Left kidney (tissue), 8 donors: ENCODE measurements at places on chromosomes 13 and 19. TPM values are rescaled to one million over a fixed set of nuclear protein-coding genes. Genes with fewer than 3 reads are reported as not detected.

Gene POSTN
- 330 TPM for polyA plus RNA-seq

DNA sequence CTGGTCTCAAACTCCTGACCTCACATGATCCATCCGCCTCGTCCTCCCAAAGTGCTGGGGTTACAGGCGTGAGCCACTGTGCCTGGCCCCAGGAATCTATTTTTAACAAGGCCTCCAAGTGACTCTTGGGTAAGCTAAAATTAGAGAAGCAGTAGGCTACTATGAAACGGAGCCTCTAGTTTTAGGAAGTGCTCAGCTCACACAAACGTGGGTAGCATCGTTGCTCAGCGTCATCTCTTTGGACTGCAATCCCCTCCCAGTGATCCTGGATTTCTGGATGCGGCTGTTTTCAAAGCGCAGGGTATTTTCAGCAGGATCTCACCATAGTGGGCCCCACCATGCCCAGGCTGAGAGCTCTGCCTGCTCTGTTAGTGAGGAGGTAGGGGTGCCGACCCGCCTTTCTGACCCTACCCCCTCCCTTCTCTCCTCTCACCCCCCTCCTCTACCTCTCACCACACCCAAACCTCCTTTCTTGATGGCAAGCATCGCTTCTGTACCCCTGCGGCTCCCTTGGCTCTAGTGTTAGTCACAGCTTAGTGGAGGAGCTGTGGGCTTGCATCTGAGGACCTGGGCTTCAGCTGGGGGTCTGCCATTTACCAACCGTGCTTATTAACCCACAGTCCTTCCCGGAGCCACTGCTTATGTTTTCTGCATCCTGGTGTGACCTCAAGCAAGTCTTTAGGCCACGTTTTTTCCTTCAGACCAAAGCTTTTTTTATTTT lies 34.2 kb downstream of the GJA3 start:
- no peak for DNase-seq

Gene RTBDN
- polyA plus RNA-seq, result 0.07 TPM

DNA sequence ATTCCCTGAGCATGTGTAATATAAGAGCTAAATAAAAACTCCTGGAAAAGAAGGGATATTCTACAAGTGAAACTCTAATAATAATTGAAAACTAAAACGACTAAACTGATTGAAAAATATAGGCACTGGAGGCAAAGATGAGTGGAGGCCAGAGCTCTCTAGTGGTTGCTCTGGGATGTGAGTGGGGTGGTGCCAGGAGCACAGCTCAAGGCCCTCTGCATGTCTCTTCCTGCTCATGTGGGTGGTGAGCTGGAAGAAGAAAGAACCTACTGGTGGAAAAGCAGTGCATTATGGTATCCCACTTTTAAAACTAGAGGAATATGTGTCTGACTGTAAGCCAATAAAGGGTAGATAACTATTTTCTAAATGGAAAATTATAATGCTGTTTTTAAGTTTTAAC lies 15.8 kb upstream of the ARHGEF7 start:
- no peak for DNase-seq

DNA sequence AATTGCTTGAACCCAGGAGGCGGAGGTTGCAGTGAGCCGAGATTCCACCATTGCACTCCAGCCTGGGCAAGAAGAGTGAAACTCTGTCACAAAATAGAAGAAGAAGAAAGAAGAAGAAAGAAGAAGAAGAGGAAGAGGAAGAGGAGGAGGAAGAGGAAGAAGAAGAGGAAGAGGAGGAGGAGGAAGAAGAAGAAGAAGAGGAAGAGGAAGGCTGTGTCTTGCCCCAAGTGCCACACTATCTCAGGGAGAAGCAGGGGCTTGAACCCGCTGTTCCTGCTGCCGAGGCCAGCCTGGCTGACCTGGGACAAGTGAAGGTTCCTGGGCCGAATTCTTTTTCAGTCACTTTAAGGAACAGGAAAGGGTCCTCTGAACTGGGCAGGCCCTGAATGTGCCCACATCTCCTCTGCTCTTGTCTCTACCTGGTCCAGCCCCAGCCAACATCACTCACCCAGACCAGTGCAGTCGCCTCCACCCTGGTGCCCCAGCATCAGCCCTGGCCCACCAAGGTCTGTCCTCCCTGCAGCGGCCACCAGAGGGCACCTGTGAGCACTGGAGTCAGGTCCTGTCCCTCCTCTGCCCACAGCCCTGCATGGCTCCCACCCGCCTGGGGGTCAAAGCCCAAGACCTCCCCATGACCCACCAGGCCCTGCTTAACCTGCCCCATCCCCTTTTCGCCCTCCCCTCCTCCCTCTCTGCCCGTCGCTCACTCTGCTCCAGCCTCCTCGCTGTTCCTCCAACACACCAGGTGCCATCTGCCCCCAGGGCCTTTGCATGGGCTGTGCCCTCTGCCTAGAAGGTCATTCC lies 20.0 kb downstream of the TICAM1 start:
- no peak for DNase-seq

DNA sequence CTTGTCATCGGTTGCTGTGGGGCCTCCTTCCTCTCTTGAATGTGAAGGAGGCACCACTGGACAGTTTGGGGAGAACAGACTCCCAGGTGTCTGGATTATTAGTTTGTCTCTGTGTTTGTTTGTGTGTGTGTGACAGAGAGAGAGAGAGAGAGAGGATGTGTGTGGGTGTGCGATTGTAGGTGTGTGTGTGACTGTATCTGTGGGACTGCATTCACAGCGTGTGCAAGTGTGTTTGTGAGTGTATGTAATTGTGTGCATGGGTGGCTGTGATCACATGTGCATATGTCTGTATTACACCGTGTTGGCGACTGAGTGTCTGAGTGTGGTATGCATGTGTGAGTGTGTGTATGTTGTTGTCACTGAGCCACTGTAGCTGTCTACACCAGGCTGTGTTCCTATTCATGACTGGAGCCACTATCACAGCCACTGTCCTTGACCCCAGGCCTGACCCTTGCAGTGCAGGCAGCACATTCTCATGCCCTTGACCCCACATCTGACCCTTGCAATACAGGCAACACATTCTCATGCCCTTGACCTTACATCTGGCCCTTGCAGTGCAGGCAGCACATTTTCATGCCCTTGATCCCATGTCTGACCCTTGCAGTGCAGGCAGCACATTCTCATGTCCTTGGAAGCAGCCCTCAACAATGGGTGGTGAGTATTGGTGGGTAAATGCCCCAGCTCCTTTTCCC lies 25.1 kb upstream of the CYP4F8 start:
- no peak for DNase-seq

Gene SMIM44
- polyA plus RNA-seq, result not detected
